ENCODE measurements at places on chromosomes 7 and 10. TPM values are rescaled to one million over a fixed set of nuclear protein-coding genes. Genes with fewer than 3 reads are reported as not detected.
A peak's percentile ranks its signal among the peaks of the same experiment; 100 is the strongest.

GRCh38 chr10:48473704-48474103 lies 131.2 kb downstream of the ARHGAP22 start:
- H3K36me3 ChIP-seq, result no peaks in the 10 kb centered on the region
- H3K4me1 ChIP-seq, result no peaks in the 10 kb centered on the region
- H3K4me3 ChIP-seq, result no peak overlapping the region
- no peak for DNase-seq
- no peak overlapping the region for H3K27ac ChIP-seq

DNA sequence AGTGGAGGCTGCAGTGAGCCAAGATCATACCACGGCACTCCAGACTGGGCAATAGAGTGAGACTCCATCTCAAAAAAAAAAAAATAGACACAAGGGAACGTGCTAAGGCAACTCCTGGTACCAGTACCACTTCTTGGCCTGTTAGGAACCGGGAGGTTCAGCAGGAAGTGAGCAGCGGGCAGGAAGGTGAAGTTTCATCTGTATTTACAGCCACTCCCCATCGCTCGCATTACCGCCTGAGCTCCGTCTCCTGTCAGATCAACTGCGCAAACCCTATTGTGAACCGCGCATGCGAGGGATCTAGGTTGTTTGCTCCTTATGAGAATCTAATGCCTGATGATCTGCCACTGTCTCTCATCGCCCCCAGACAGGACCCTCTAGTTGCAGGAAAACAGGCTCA lies 69.9 kb upstream of the FOXK1 start:
- no peak overlapping the region for H3K27ac ChIP-seq
- no peak for DNase-seq
- H3K27me3 ChIP-seq, result no peaks in the 10 kb centered on the region
- H3K4me3 ChIP-seq, result no peak overlapping the region
- H3K36me3 ChIP-seq, result no peaks in the 10 kb centered on the region
- H3K4me1 ChIP-seq, result no peaks in the 10 kb centered on the region

The CAV1 gene
- 183 TPM for total RNA-seq

GRCh38 chr10:111323389-111323966 lies 246.6 kb downstream of the ADRA2A start:
- no peaks in the 10 kb centered on the region for H3K27me3 ChIP-seq
- no peaks in the 10 kb centered on the region for H3K4me1 ChIP-seq
- H3K27ac ChIP-seq, result no peak overlapping the region
- no peak for DNase-seq
- H3K36me3 ChIP-seq, result no peaks in the 10 kb centered on the region

DNA sequence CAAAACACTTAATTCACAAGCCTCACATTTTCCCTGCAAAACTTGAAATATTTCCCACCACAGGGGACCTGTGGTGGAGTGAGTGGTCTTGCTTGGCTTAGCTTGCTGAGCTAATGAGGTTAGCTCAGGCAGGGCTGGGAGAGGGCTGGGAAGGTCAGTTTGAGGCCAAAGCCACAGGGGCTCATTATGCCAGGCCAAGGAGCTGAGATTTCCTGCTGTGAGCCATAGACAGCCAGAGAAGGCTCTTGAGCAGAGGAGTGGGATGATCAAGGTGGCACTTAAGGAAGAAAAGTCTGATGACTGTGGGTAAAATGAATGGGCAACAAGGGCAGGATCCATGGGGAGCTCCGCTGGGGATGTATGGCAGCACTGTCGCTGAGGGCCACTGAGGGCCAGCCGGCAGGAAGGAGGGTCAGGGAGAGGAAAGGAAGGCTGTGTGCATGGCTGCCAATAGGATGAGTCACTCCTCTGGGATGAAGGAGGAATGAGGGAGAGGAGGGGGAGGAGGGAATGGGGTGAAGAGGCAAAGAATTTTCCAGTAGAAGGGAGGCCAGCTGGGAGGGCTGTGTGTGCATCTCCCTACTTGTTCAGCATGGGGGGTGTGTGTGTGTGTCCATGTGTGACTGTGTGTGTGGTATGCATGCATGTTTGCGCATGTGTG lies 18.7 kb upstream of the ZNF488 start:
- H3K4me3 ChIP-seq, result no peak overlapping the region
- no peak overlapping the region for H3K27ac ChIP-seq
- no peaks in the 10 kb centered on the region for H3K36me3 ChIP-seq
- peak; percentile 51 for DNase-seq

The NRCAM gene
- 0.77 TPM for total RNA-seq

DNA sequence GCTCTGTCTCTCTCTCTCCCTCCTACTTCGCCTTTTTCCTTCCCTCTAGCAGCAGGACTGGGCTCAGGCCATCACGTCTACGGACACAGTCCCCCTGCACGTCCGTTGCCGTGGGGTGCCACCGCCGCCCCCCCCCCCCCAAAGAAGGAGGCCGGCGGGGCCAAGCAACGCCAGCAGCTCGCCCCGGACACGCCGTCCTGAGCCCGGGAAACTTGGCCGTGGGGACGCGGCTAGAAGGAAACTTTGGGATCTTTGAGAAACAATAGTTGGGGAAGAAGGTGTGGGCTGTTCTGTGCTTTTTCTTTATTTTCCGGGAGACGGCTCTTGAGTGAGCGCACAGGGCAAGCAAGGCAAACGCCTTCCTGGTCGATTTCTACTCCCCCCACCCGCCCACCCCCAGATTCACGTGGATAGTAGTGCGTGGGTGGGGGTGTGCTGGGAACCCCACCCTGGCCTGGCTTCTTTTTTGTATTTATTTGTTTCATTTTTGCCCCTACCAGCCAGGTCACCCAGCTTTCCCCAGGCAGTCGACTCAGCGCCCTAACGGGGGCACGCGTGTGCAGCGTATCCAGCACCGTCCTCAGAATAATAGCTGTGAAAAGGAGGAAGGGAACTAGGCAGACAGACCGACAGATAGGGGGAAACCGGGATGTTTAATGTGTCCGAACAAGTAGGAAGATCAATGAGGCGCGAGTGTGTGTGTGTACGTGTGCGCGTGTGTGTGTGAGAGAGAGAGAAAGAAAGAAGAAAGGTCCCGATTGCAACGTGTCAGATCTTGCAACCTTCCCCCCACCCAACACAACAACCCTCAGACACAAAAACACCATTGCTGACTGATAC lies 1.4 kb downstream of the MXI1 start:
- peak overlapping the region; percentile 95 for H3K27ac ChIP-seq
- no peak for DNase-seq
- H3K4me1 ChIP-seq, result no peaks in the 10 kb centered on the region
- no peaks in the 10 kb centered on the region for H3K27me3 ChIP-seq

The LIPF gene
- not detected for total RNA-seq

DNA sequence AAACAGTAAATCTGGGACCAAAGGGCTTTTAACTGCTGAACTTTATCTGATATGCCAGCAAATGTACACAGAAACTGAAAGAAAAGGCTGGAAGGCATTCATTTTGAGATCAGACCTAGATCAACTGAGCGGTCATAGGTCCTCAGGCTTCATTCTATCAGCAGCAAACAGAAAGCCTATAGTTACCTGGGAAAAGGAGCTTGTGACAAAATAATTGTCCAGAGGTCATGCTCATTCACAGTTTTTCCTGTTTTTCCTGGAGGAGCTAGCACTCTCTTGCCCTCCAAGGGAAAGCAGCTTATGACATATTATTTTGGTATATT lies 320.2 kb downstream of the AHR start:
- no peaks in the 10 kb centered on the region for H3K4me1 ChIP-seq
- no peak overlapping the region for H3K27ac ChIP-seq
- no peaks in the 10 kb centered on the region for H3K36me3 ChIP-seq
- no peak overlapping the region for H3K4me3 ChIP-seq
- DNase-seq, result no peak

DNA sequence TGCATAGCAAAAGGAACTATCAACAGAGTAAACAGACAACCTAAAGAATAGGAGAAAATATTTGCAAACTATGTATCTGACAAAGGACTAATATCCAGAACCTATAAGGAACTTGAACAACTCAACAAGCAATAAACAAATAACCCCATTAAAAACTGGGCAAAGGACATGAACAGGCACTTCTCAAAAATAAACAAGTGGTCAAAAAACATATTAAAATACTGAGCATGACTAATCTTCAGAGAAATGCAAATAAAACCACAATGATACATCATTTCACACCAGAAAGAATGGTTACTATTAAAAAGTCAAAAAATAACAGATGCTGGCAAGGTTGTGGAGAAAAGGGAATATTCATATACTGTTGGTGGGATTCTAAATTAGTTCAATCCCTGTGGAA lies 17.1 kb downstream of the MAGI2 start:
- no peaks in the 10 kb centered on the region for H3K36me3 ChIP-seq
- no peak overlapping the region for H3K4me3 ChIP-seq
- no peak overlapping the region for H3K27ac ChIP-seq
- H3K4me1 ChIP-seq, result no peaks in the 10 kb centered on the region

The DYNC1I1 gene
- total RNA-seq, result 17.9 TPM

The MYL10 gene
- not detected for total RNA-seq

The EBLN1 gene
- not detected for total RNA-seq

- no peak overlapping the region for H3K4me3 ChIP-seq
- H3K4me1 ChIP-seq, result peaks cover 16% of the 10 kb centered on the region
- no peaks in the 10 kb centered on the region for H3K36me3 ChIP-seq
Observed at GRCh38 chr10:119270762-119271366, 63.5 kb downstream of the GRK5 start.

- H3K27me3 ChIP-seq, result no peaks in the 10 kb centered on the region
- H3K36me3 ChIP-seq, result no peaks in the 10 kb centered on the region
- no peak overlapping the region for H3K4me3 ChIP-seq
- H3K27ac ChIP-seq, result no peak overlapping the region
- DNase-seq, result no peak
- no peaks in the 10 kb centered on the region for H3K4me1 ChIP-seq
Observed at GRCh38 chr7:79414910-79415309, 38.6 kb downstream of the MAGI2 start.

DNA sequence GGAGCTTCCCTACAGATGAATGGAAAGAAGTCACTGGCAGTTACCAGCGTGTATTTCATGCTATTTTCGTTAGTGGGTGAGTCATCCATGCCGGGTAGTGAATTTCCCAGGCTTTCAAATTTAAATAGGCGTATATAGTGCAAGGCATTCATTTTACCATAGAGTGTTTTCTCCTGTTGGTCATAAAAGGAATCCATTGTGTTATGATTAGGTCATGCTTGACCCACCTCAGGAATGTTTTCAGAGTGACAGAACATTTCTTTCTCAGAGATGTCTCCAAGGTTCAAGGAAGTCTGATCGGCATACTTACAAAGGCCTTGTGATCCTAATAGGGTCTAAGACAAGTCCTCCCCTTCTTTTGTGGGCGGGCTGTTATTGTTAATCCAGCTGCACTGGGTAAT lies 110.7 kb downstream of the AKR1D1 start:
- no peaks in the 10 kb centered on the region for H3K27me3 ChIP-seq
- H3K4me3 ChIP-seq, result no peak overlapping the region
- H3K4me1 ChIP-seq, result no peaks in the 10 kb centered on the region
- no peaks in the 10 kb centered on the region for H3K36me3 ChIP-seq

GRCh38 chr7:5754981-5755599 lies 26.4 kb downstream of the RNF216 start:
- no peak overlapping the region for H3K4me3 ChIP-seq
- no peak for DNase-seq
- no peaks in the 10 kb centered on the region for H3K27me3 ChIP-seq
- H3K27ac ChIP-seq, result peak overlapping the region; percentile 26

DNA sequence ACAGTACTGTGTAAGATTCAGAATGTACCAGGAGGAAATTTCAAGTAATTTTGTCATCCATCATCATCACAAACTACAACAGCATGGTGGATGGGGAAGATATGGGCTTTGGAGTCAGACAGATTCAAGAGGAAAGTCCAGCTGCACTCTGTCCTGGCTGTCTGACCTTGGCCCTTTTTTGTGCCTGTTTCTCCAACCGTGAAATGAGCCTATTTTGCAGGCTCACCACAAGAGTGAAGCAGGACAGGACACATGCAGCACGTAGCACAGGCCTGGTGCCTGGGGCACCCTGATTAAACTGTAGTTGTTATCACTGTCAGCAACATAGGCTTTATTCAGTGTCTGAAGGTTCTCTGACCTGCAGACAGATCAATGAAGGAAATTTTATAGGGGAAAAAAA lies 37.6 kb downstream of the RHOBTB1 start:
- DNase-seq, result no peak
- H3K27ac ChIP-seq, result peak overlapping the region; percentile 70
- no peaks in the 10 kb centered on the region for H3K4me1 ChIP-seq
- no peaks in the 10 kb centered on the region for H3K27me3 ChIP-seq

- H3K27me3 ChIP-seq, result no peaks in the 10 kb centered on the region
- no peak overlapping the region for H3K27ac ChIP-seq
- no peaks in the 10 kb centered on the region for H3K4me1 ChIP-seq
- no peak overlapping the region for H3K4me3 ChIP-seq
- H3K36me3 ChIP-seq, result no peaks in the 10 kb centered on the region
- no peak for DNase-seq
Observed at GRCh38 chr7:146875981-146876380, 759.4 kb downstream of the CNTNAP2 start.
